GDM1 (cell line): ENCODE measurements at places on chromosomes 12 and 14.
A peak's percentile ranks its signal among the peaks of the same experiment; 100 is the strongest.

DNA sequence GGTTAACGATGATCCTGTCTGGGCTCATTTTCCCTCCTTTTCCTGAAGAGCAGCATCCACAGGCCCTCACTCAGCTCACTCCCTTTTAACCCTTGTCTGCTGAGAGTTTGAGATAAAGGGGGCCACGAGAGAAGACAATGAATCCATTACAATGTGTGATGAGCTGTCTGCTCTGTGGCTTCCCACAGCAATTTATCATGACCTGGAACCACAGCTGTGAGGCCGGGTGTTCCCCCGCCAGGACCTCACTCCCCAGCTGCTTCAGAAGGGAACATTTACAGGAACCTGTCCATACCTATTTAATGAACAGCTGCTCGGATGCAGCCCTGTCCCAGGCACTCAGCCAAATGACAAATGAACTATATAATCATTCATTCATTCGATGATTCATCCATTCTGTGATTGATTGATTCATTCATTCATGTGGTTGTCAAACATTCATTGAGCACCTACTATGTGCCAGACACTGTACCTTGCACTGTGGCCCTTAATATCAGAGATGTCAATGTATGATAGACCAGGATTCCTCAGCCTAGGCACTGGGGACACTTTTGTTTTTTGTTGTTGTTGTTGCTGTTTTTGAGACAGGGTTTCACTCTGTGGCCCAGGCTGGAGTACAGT is 18.5 kb upstream of the P2RX7 start:
- peak; percentile 6 for DNase-seq

GRCh38 chr14:106308839-106309389 is 782.5 kb downstream of the TMEM121 start:
- DNase-seq: peak; percentile 47

DNA sequence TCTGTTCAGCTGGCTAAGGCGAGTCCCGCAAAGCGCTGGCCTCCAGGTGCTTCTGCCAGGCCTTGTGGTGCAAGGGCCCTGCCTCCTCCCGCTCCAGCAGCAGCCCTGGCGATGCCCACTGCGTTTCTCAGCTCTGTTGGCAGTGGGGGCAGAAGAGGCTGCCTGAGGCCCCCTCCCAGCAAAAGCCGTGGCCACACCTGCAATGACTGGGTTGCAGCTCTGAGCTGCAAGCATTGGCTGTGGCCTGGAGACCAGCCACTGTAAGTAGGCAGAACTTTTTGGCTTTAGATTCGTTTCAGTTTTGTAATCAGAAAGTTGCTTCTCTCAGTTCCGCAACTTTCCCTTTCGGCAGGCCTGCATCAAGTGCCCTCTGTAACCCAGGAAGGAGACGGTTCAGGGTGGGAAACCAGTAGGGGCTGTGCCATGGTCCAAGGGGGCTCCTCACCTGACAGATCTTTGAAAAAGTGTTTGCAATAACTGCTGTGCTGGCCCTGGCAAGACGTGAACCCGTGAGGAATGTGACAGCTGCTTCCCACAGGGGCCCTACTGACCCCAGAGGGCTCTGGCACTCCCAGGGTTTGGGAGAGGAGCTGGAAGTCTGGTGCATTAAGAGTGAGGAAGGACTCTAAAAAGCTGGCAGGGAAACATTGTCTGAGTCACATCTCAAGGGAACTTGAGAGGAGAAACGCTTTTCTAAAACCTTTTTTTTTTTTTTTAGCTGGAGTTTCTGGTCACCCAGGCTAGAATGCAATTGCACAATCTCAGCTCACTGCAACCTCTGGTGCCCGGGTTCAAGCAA is 54.5 kb upstream of the MAX start:
- DNase-seq: no peak

DNA sequence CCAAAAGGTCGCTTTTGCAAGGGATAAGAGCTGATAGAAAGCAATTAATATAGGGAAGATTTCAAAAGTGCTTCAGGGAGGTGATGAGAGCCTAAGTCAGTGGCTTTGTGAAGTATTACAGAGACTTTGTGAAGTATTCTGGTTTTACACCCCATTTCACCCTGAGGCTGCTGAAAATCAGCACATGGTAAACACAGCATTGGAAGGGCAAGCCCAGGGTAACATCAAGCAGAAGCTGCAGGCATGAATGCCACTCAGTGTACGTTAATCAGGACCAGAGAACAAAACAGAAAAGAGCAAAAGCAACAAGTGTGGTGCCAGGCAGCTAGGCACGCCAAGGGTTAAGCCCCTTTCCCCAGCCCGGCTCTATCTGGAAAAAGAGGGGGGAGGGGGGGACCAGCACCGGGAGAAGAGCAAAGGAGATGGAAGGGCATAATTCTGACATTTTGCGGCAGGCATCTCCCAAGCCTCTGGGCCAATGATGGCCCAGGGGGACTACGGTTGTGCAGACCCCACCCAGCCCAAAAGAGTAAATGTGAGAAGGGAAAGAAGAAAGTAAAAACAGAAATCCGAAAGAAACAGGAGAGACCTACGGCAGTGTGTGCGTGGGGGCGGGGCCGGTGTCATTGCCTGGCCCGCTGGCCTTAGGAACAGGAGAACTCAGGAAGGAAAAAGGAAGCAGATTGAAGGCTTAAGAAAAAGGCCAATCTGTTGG is 58.9 kb downstream of the DHRS2 start:
- DNase-seq: no peak

DNA sequence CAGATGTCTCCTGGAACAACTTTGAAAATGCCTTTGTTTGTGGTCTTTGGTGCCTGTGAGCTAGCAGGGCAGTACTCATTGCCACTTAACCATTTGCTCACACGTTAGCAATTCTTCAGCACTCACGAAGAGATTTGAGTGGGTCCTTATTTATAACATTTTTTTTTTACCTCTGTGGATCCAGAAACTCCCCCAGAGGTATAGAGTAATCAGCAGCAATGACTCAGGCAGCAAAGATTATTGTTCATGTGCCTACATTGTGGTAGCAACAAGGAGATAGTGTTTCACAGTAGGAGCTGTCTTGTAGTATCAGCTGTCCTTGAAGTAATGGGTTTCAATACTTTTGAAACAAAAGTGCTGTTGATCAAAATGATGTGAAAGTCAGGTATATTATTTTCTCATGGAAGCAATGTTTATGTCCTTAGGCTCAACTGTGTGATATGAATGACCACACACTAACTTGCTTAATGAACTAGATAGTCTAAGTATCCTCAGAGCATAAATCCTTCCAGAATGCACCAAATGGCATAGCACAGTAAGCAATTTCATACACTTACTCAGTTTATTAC is 304.1 kb downstream of the EGLN3 start:
- no peak for DNase-seq

- no peak for DNase-seq
Observed at GRCh38 chr12:18323159-18323558, 61.8 kb downstream of the PIK3C2G start.
